ENCODE measurements at places on chromosomes 1 and 21.

DNA sequence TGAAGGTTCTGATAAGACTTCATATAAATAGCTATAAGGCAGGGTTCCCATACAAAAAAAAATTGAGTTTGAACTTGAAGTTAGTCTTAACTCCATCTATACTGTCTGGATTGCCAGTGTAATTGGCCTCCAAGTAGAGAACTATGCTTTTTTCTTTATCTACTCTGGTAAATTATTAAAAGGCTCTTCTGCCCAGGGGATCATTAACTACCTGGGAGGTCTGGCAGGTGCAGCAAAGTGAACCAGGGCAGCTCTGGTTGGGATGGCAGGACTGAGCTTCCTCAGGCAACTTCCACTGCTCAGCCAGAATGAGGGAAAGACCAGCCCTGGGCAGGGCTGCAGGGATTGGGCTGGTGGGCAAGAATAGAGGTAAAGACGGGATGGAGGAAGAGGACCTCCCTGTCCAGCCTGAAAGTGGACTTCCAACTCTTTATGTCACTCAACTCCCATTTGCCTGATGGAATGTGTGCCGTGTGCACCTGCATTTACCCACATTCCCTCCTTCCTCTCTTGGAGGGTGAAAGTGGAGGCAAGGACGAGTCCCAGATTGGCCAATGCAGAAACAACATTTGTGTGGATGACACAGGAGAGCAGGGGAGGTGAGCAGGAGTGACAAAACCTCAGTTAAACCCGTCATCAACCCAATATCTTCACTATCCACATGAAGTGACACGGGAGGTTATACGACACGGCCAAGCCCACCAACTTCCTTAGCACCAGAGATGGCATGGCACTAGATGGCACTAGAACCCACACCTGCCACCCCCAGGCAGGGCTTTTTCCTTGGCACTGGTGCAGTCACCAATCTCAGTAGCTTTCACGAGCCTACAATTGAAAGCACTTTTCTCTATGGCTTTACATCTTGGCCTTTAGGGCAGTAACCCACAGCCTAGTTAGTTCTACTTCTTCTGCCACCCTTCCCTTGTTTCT, 25.2 kb downstream of the CCN1 start:
- no peak for DNase-seq

DNA sequence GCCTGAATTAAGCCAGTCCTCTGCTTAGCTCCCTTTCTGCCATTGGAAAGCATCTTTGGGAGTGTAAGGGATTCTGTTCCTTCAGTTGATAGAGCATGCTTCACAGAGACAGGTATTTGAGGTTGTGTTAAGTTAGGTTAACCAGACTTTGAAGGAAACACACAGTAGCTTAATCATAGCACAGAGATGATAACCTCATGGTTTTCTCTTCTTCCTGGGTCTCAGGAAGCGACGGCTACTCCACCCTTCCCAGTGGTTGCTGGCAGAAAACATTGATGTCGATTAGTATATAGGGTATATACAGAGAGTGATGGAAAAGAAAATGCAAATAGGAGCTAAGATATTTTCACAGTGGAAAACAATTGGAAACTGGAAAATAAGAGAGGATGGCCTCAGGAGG, 42.0 kb downstream of the S1PR1 start:
- no peak for DNase-seq

DNA sequence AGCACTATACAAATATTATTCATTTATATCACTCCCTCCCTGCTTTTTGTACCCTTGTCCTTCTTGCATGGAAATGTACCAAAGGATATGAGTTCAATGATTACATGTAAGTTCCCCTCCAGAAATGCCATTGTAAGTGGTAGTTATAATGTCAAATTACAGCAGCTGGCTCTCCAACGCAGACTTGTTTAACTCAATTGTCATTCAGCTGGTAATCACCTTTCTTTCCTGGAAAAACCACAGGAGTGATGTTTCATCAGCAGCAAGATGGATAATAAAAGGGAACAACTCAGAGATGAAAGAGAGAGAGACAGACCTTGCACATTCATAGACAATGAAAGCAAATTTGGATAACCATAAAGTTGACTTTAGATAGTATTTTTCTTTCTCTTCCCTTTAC, 578.6 kb upstream of the PBX1 start:
- DNase-seq = no peak

DNA sequence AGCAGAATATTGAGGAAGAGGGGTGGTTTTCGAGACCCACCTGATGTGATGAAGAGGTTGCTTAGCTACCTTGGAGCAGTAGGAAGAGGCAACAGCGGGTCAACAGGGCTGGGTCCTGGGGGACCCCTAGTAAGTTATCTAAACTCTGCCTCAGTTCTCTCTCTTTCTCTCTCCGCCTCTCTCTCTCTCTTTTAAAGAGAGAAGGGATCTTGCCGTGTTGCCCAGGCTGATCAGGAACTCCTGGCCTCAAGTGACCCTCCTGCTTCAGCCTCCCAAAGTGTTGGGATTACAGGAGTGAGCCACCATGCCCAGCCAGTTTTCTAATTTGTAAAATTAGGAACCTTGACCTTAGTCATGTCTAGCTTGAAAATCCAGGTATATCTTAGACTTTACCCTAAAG, 77.9 kb downstream of the C1orf21 start:
- DNase-seq = no peak

All from H9 (cell line).